Activated CD8-positive, alpha-beta memory T cell treated with anti-CD3 and anti-CD28 coated beads for 4 hours (primary cell): ENCODE measurements at places on chromosomes 7 and 10.

- no peak for DNase-seq
These were observed 1.2 kb upstream of the SRRT start for GRCh38 chr7:100873599-100874299.

DNA sequence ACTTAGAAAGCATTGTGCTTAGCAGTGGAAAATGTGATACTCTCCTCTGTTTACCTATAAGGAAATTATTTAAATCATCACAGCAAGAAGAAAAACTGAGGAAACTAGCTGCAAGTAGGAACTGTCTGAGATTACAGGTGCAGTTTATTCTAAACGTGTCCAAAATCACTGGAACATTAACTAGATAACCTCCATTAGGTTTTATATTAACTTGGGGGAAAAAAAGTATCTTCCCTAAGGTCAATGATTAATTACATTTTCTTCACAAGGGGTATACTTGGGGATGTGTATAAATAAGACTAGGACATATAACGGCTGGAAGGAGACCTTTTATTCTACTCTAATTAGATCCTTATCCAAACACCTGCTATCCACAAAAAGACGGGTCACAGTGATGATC lies 3.7 kb downstream of the GOT1 start:
- DNase-seq = no peak

DNA sequence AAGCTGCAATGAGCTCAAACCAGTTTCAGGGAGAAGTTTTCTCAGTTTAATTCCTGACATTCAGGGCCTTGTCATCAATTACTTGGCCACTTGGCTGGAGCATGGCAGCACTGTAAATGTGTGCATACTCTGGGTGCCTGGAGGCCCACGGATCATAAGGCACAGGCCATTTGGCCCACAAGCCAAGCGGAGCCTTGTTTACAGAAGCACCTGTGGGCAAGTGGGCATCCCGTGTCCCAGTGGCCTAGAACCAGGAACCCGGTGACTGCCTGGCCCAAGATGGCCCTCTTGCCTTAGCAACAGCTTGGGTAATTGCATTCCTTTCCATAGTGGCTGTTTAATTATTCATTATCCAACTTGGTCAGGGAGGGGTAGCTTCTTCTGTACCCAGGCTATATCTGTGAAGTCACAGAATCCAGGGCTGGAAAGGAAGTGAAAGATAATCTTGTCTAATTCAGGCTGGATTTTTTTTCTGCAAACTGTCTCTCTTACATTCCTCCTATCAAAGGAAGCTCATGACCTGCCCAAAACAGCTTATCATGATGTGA lies 426.4 kb upstream of the ZMIZ1 start:
- no peak for DNase-seq

- DNase-seq = no peak
These were observed 75.3 kb downstream of the MTPN start for GRCh38 chr7:135901585-135902540.

- no peak for DNase-seq
These were observed 98.5 kb upstream of the INSIG1 start for GRCh38 chr7:155198901-155199845.

DNA sequence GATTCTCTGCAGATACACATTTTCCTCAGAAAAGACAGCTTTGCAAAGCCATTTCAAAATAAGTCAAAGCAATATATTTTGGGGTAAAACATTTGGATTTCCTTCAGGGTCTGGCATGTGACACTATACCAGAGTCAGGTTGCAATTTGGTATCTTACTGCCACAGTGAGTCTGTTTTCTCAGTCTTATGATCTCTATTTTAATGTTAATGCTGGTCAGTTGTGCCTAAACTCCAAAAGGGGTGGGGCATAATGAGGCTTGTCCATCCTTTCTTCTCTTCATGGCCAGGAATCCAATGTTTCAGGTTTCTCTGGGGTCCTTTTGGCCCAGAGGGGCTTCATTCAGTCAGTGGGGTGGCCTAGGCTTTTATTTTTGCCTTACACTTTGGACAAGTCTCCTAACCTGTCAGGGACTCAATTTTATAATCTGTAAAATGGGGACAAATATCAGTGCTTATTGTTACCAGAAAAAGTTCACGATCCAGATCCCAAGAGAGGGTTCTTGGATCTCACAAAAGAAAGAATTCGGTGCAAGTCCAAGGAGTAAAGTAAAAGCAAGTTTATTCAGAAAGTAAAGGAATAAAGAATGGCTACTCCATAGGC lies 341.5 kb downstream of the GALNT17 start:
- DNase-seq = no peak

DNA sequence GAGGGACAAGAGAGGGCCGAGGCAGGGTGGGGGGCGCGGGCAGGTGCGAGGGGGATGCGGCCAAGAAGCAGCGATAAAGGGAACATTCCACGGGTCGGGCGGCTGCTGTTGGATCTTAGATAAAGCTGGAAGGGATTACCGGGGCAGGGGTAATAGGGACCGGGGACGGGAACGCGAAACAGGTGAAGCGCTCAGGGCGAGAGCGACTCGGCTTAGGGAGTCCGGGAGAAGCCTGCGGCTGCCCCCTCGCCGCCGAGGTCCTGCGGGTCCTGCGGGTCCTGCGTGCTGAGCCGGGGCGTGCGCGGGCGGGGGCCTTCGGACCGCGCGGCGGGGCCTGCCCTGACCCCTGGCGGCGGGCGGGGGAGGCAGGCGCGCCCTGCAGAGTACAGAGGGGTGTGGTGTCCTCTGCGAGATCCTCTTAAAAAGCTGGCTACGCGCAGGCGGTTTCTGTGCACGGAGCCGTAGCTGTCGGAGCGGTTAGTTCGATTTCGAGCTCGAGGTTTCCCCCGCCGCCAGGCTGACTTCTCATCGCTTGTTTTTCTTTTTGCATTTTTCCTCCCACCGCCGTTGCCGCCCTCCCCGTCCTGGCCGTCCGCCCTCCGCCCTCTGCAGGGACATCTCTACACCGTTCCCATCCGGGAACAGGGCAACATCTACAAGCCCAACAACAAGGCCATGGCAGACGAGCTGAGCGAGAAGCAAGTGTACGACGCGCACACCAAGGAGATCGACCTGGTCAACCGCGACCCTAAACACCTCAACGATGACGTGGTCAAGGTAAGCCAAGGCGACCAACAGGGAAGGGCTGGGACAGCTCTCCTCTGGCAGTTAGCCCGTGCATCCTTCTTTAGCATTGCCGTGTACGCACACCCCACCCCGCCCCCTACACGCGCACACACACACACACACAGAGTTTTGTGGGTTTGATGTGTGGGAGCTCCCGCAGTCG lies 1.4 kb downstream of the CAV1 start:
- no peak for DNase-seq

- no peak for DNase-seq
These were observed 21.7 kb downstream of the SCD start for GRCh38 chr10:100368721-100369120.

- no peak for DNase-seq
These were observed 8.0 kb downstream of the SUFU start for GRCh38 chr10:102511583-102512274.

- DNase-seq = no peak
These were observed 59.8 kb downstream of the SLC16A12 start for GRCh38 chr10:89475591-89475998.

GRCh38 chr7:88760136-88760515 lies 626 bp downstream of the ZNF804B start:
- no peak for DNase-seq

DNA sequence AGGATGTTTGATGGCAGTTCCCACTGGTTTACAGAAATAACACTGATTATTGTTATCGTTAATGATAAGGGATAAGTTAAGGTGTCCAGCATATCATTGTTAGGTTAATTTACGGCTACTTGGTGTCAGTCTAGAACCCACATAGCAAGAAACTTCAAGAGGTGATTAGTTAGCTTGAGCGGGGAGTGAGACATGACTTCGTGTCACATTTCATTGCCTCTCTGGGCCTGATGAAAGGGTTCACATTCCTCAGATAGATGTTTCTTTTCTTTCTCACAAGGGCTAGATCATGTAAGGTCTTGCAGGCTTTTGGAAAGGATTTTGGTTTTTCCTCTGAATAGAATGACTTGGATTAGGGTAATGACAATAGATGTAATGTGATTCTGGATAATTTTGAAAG lies 26.7 kb downstream of the WAC start:
- DNase-seq = no peak

- DNase-seq = no peak
These were observed 12.2 kb upstream of the RSBN1L start for GRCh38 chr7:77684030-77684429.

DNA sequence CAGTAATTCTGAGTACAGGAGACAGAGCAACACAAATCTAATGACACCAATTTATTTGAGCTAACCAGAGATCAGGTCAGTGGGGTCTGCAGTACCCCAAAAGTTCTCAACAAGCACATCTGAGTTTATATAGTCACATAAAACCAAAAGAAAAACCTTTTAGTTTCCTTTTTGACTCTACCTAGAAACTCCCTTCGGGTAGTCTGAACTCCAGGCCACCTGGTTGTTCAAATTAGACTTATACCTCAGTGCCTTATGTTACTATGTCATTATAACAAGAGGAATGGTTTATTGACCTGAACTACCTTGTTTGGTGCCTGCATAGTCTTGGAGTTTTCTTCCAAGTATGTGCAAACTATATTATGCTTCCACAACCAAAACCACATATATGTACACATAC lies 14.6 kb downstream of the ZCWPW1 start:
- no peak for DNase-seq

GRCh38 chr7:138569418-138569817 lies 109.4 kb downstream of the TRIM24 start:
- no peak for DNase-seq

GRCh38 chr7:69776611-69777010 lies 178.3 kb downstream of the AUTS2 start:
- DNase-seq = no peak

DNA sequence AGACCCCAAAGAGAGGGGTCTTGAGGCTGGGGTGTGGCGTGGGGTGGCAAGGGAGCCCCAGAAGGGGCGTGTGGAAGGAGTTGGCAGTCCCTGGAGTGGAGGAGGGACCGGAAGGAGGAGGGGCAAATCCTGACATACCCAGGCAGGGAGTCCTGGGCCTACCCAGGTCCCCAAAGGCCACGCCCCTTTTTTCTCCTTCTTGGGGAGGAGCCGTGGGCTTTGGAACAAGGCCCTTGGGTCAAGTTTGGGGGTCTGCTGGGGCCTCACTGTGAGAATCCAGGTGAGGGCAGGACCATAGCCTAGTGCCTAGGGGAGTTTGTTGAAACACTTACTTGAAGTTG lies 1.2 kb upstream of the SMARCD3 start:
- no peak for DNase-seq

DNA sequence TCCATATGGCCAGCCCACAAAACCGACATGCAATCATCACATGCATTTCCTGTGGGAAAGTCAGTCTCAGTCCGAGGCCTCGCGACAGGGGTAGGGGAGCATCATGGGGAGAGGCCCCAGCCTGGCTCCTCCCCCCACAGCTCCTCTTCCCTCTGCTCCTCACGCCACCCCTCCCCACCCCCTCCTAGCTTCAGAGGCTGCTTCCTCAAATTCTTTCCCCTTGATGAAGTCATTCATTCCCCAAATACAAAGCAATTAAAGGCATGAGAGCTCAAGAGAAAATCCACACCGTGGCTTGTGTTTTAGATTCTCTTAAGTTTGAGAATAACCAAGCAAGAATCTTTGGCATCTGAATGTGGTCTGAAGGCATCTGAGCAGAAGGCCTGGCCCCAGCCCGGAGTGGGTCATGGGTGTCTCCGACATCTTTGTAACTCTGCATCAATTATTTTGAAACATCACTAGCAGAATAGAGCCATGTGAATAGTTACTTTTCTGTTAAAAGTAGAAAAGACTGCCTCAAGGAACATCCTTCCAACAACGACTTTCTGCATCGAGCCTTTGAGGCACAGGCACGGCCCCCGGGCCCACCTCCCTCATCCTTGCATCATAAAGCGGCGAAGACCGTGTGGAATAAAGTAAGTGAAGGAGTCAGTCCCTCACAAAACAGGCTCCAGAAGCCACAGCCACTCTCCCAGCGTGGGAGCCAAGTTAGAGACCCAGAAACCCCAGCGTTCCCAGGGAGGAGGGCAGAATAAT lies 90.9 kb downstream of the DIP2C start:
- no peak for DNase-seq

GRCh38 chr10:3478153-3478552 lies 305.6 kb upstream of the PITRM1 start:
- DNase-seq = no peak

GRCh38 chr7:96901822-96902445 lies 103.4 kb upstream of the DLX6 start:
- no peak for DNase-seq

DNA sequence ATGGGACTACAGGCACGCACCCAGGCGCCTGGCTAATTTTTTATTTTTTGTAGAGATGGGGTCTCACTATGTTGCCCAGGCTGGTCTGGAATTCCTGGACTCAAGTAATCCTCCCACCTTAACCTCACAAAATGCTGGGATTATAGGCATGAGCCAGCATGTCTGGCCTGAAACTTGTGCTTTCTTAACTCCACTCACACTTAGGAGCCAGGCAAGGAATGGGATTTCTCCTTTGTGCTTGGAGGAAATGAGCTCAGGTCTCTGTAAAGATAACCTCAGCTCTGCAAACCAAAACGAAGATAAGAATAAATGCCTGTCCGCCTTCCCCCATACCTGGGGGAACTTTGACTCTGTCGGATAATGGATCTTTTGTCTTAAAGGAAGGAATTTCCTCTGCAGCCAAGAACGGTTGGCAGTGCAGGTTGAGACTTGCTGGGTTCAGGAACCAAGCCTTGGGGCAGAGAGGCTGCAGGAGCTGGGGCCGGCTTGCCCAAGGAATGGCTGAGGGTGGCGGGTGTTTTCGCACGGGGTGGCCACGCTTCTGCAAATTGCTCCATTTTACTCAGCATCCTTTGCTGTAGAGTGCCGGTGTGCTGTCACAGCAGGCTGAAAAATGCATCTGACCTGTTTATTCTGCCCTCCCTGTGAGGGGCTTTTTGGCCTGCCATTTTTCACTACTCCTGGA lies 174.2 kb downstream of the KIAA1217 start:
- no peak for DNase-seq

DNA sequence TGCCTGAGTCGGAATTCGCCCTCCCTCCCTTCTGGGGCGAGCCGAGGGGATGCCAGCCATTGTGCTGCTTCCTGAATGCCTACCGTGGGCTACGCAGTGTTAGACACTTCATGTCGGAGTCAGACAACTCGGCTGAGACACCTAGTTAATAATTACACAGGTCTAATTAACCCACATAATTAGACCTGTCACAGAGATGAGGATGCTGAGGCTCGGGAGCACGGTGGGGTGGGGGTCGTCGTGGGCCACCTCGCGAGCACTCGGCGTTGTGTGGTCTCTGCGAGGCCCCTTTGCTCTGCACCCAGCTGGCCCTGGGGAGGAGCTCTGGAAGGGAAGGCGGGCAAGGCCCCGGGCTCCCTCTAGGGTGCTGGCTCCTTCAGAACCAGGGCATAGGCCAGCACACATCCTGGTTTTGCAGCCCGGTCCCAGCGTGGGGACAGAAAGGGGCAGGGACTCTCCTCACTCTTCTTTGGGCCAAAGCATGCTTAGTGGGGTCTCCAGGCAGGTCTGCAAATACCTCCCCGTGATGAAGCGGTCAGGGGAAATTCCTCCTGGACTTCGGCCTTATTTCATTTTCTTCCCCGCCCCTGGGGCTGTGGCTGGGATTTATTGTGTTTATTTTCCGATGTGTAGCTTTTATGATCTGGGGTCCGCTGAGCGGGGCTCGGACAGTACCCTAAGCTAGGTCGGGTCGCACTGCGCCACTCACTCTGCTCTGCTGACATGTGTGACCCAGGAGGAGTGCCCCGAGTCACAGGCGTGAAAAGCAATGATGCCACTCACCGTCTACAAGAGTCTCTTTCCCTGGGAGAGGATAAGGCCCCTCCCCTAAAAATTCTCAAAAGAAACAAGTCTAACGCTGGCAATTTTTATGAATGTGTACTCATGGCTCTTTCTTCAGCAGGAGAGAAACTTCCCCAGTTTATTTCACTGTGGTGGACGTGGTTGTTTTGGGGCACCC lies 4.9 kb upstream of the FOXL3 start:
- DNase-seq = no peak

- DNase-seq = no peak
These were observed 926 bp upstream of the C7orf33 start for GRCh38 chr7:148589640-148590039.
